ENCODE measurements at places on chromosomes 12 and 14.

DNA sequence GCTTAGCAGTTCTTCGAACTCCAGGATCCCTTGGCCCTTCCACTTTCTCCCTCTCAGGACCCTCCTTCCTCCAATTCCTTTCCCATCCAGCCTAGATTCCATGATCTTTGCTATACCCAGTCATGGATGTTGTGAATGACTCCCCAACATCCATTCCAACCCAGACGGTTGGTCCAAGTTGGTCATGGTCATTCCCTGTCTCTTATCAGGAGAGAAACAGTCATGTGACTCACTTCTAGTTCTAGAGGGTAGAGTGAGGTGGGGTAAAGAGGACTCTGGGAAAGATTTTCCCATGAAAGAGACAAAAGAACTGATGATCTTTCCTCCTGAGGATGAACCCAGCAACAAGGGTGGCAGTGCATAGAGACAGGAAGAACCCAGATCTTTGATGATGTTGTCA lies 9.2 kb upstream of the P2RX7 start:
- no peak for DNase-seq

DNA sequence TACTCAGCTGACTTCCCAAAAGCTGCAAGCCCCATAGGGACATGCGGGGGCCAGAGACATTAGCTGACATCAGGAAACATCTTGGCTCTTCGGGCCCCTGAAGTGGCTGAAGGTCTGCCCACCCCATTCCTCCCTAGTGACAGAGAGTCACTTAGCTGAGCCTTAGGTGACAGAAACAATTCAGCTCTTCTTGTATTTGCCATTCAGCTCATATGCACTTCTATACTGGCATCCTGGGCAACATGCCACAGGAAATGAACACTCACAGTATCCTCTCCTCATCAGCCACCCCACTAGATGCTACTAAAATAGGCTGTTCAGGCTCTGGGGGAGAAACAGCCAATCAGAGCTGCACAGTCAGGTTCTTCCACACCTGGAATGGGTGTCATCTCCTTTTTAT lies 3.4 kb downstream of the DCTN2 start:
- DNase-seq = peak; percentile 16

DNA sequence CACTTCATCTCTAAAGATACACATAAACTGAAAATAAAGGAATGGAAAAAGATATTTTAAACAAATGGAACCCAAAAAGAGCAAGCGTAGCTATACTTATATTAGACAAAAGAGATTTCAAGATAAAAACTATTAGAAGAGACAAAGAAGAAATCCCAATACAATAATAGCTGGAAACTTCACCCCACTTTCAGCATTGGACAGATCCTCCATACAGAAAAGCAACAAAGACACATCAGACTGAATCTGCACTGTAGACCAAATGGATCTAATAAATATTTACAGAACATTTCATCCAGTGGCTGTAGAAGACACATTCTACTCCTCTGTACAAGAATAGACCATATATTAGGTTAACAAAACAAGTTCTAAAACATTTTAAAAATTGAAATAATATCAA lies 117.6 kb upstream of the PDE3A start:
- DNase-seq = no peak

GRCh38 chr14:34059925-34060650 lies 109.2 kb upstream of the EGLN3 start:
- peak; percentile 61 for DNase-seq

DNA sequence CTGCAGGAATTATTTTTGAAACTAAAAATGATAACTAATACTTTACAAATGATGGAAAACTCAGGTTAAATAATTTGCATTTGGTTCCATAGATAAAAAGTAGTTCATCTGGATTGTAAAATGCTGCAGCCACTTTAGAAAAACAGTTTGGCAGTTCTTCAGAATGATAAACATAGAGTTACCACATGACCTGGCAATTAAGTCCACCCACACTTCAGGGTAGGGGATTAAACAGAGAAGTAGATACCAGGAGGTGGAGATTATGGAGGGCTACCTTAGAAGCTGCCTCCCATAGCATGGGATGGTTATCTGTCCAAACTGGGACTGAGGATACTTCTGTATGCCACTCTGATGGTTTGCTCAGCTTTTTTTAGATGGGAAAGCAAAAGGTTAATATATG lies 22.2 kb downstream of the ARF6 start:
- DNase-seq = no peak

GRCh38 chr12:116196226-116196625 lies 81.3 kb downstream of the MED13L start:
- DNase-seq = no peak

- no peak for DNase-seq
Measured at GRCh38 chr12:63090716-63091115, 60.3 kb downstream of the AVPR1A start.

Data from CD4-positive, alpha-beta T cell treated with Interleukin-4 for 4 hours (primary cell).